ENCODE measurements at places on chromosomes 13 and 19.

- no peak for DNase-seq
Observed at GRCh38 chr19:48639483-48640375, 2.5 kb upstream of the DBP start.

- no peak for DNase-seq
Observed at GRCh38 chr19:49879243-49879963, 1.9 kb downstream of the TBC1D17 start.

DNA sequence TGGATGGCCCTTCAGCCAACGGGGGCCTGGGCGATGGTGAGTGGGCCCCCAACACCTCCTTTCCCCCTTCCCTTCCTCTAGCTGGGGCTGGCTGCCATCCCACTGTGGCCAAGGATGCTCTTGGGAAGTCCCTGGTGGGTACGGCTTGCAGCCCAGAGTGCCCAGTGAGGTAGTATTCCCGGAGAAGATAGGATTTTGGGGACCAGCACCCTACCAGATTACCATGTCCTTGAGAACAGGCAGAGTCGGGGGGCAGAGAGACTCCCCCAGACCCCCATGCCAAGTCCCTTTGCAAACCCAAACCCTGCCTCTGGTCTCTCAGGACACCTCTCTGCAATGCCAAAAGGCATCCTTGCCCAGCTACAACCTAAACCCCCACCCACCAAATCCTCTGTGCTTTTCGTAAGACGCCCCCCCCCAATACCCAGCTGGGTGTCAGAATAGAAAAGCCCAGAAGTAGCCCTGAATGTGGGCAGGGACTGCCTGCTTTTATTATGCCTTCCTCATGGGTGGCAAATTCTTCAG is 1.7 kb downstream of the HIF3A start:
- DNase-seq, result no peak

- DNase-seq, result peak; percentile 69
Observed at GRCh38 chr19:41352609-41353465, 885 bp downstream of the TGFB1 start.

- DNase-seq, result no peak
Observed at GRCh38 chr13:109436841-109437240, 349.5 kb downstream of the IRS2 start.

DNA sequence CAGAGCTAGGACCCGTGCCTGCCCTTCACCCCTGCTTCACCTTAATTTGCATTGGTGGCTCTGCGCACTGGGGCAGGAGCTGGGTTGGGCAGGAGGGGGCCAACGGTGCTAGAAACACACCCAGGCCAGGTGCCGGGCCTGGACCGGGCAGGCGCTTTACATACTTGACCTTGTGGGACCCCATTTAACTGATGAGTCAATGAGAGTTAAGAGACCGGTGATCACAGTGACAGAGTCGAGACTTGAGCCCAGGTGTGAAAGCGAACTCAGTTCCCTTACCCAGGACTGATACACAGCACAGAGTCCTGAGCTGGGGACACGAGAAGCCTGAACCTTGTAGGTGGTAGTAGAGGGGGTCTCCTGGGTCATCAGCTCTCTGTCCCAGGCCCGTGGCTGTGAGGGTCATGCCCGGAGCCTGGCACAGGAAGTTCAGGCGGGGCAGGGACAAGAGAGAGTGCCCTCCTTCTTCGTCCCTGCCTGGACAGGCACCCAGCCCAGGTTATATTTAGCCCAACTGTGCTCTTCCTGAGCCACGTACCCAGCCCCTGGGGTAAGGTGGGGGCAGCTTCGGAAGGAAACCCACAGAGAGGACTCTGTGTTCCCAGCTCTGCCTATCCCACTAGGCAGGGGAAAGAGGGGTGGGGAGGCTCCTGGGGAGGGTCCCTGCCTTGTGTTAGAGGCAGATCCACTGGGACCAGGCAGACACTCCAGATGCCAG is 1.9 kb downstream of the PRX start:
- no peak for DNase-seq
